Stimulated activated CD4-positive, alpha-beta T cell treated with anti-CD3 and anti-CD28 coated beads, Interleukin-2, amount 100 ng/mL, for 24 hours (primary cell): ENCODE measurements at places on chromosomes 2 and 18.

DNA sequence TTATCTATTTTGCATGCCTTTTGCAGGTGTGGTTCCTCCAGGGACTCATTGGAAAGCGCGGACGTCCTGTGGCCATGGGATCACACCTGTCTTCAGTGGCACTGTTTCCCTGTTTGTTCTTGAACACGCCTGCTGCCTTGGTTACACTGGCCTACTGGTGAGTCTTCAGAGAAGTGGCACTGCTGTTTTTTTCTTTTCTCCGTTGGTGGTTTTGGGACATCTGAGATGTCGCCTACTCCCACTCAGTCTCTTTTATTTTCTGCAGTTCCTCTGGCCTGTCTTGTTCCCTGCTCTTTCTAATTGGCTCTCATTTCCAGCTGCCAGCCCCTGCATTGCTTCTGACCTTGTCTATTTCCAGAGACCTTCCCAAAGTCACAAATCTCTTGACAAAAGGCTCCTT is 35.7 kb upstream of the POU3F3 start:
- no peak for DNase-seq

GRCh38 chr18:77905449-77906055 is 655.9 kb downstream of the GALR1 start:
- DNase-seq, result no peak

- no peak for DNase-seq
Observed at GRCh38 chr2:8821276-8822217, 15.9 kb downstream of the KIDINS220 start.

GRCh38 chr2:128380961-128381938 is 62.6 kb upstream of the HS6ST1 start:
- no peak for DNase-seq

DNA sequence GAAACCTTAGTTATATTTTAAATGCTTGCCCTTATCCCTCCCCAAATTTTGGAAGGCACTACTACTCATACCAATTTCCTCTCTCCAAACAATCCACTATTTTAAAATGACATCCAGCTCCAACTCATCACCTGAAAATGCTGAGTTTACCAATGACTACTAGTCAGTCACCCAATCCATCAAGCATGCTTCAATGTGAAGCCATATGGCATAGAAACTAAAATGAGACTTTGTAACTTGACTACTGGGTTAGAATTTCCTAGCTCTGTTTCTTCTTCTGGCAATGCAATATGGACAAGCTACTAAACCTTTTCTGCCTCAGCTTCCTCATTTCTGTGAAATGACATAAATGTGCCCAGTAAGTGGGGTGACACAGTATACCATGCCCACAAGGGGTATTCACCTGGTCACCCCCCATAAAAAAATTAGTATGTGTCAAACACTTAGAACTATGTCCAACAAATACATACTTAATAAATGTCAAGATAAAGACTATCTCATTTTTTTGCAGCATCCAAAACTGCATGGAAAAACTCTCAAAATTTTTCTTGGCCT is 10.0 kb upstream of the STPG4 start:
- DNase-seq, result no peak
